SK-N-DZ (cell line): ENCODE measurements at places on chromosomes 12 and 14.

GRCh38 chr12:128316973-128317526, 50.1 kb downstream of the TMEM132C start:
- no peak for DNase-seq

DNA sequence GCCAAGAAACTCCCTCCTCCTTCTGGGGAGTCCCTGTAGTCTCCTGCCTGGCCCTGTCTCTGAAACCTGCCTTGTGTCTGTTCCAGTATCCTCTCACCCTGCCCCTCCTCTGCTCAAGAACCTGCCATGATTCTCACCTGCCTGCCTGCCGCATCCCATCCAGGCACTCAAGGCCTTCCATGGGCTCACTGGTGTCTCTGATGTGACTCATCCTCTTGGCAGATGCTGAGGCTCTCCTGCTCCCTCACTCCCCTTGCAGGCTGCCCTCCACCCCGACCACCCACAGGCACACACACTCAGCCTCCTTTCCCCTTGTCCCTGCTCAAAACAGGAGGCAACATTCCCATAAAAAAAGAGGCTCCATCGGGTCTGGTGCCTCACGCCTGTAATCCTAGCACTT, 5.8 kb upstream of the BEGAIN start:
- DNase-seq: no peak

GRCh38 chr12:51156245-51156765, 16.6 kb downstream of the TFCP2 start:
- no peak for DNase-seq

- no peak for DNase-seq
Measured at GRCh38 chr12:76781321-76781720, 17.4 kb downstream of the ZDHHC17 start.

DNA sequence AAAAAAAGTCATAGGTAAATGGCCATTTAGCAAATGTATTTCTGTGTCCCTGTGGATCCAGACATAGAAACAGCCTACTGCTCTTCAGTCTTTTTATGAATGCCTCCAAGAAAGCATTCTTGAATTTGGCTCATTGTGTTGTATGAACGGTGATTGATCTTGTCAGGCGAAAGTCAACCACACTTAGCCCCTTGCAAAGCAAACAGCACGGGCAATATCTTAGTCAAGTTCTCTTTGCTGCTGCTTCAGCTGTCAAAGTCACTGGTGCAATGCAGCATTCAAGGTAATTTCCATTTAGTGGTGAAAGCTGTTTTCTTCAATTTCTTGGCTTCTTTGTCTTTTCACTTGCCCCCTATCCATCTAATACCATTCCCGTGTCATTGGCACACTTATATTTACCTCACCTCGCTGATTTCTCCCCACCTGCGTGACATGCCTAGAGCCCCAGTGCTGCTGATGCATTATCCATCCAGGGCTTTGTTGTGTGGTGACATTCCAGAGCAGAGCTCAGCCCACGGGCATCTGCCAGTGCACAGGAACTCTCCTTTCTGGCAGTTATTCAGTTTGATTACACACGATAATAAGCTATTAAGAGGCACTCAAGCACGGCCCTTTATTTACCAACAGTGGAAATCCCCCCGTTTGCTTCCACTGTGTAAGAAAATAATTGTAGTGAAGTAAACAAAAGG, 362.3 kb upstream of the NOVA1 start:
- DNase-seq: no peak

GRCh38 chr12:55142669-55143565, 16.7 kb downstream of the OR9K2 start:
- DNase-seq: peak; percentile 45

DNA sequence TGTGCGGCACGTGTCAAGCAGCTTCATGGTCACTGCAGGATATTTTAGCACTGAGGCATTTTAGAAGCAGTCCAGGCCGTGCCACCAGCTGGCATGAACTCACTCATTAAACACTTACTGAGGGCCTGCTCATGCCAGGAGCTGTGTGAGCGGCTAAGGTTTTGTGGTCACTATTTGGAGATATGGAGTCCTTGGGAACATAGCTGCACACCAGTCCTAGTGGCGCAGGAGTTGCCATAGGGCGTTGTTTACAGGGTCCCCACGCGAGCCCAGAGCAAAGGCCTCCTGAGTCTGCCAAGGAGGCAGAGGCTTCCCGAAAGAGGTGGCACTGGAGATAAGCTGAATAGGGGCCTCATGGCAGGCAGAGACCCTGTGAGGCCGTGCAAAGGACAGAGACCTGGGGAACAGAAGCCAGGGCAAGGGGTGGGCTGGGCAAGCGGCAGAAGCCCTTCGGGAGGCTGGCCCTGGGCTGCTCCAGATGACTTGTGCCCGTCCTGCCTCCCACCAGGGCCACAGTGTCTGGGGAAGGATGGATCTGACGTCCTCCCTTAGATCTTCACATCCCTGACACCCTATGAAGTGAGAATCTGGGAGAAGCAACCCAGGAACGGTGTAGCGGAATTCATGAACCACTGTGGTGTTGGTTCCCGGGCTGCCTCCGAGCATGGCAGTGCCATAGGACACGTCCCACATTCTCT, 38.9 kb downstream of the SFSWAP start:
- DNase-seq: no peak

DNA sequence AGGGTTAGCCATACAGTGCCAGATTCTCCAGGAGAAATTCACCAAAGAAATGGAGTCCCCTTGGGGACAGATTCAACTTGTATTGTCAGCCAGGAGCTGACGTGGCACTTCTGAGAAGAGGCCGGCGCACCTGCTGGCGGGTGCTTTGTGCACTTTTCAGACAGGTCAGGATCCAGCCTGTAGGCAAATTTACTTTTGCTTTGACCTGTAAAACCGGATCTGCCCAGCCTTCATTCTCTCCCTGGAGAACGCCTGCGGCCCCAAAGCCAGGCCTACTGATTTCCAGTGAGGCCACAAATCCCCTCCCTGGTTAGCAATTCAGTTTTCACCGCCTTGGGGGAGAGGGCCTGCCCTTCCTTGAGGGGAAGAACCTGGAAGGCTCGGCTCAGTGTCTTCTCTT, 17.4 kb downstream of the P2RX4 start:
- no peak for DNase-seq
